ENCODE measurements at places on chromosomes 2 and 18.

GRCh38 chr2:156765450-156765849 is 329.3 kb downstream of the GPD2 start:
- no peak for DNase-seq

DNA sequence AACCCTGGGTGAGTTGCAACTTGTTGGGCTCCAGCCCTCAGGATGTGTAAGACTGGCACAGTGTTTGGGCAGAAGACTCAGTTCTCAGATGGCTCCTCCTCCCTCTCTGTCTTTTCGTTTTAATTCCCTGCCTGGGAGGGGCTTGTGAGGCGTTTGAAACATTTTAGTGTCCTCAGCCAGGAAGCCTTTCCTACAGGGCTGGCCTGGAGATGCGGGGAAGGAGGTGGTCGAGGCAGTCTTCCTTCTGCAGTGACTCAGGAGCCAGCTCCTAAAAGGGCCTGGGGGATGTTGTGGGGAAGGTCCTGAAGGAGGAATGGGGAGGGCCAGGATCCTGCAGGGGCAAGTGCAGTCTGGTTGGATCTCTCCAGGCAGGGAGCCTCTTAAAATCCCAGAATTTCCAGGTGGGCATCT is 22.1 kb upstream of the IGFBP5 start:
- DNase-seq, result no peak

DNA sequence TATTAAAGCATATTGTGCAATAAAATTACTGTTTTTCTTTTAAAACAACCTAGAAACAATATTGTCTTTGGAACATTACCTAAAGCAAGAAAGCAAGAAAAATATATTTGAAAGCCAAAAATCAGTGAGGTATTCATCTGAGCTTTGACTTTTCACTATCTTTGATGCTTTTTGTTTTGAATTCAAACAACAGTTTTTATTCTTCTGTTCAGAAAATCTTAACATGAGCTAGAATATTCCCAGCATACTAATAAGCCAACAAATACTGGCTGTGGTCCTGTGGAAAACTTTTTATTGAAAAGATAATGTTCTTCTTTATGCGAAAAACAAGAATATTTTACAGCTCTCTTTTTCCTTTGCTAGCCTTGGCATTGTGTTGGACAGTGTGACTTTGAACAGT is 19.8 kb downstream of the FAM171B start:
- no peak for DNase-seq

DNA sequence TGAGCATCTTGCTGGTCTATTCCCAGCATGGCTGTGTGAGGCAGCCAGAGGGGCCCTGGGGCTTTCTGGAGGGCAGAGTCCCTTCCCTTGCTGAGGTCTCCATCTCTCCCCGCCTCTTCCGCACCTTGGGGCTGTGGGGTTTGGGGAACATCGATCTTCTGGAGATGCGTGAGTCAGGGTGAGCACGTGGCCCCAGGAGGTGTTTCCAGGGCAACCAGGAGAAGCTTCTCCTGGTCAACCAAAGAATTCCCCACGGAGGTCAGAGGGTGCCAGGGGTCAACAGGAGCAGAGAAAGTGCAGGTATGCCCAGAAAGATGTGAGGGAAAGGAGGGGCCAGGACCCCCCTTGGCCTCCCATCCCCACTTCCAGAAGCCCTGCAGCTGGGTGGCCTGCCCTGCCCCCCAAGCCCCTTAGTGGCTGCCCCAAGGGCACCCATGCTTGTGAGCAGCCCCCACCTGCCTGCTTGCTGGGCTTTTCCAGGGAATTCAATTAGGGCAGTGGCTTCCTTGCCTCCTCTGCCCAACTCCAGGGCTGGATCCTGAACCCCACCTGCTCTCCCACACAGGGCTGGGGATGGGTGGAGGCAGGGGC is 2.8 kb upstream of the PROM2 start:
- peak; percentile 0 for DNase-seq

- peak; percentile 9 for DNase-seq
Observed at GRCh38 chr2:191917430-191917881, 70.6 kb upstream of the CAVIN2 start.

Data from suppressor macrophage (primary cell).